HCEC 1CT (cell line): ENCODE measurements at places on chromosomes 2 and 18.
A peak's percentile ranks its signal among the peaks of the same experiment; 100 is the strongest.

DNA sequence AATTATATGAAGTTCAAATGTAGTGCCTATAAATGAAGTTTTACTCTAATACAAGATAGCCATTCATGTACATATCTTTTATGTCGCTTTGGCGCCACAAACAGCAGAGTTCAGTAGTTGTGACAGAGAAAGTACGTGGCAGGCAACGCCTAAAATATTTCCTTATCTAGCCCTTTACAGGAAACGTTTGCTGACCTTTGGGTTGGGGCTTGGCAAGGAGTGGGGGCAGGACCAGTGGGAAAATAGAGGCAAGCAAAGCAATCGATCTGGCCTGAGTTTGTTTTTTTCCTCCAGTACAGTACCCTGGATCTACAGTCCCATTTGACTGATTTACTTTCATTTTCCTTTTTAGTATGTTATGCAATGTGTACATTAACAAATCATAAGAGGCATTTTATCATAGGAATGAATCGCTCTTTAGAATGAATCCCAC is 13.1 kb downstream of the CCDC68 start:
- peak; percentile 66 for DNase-seq

DNA sequence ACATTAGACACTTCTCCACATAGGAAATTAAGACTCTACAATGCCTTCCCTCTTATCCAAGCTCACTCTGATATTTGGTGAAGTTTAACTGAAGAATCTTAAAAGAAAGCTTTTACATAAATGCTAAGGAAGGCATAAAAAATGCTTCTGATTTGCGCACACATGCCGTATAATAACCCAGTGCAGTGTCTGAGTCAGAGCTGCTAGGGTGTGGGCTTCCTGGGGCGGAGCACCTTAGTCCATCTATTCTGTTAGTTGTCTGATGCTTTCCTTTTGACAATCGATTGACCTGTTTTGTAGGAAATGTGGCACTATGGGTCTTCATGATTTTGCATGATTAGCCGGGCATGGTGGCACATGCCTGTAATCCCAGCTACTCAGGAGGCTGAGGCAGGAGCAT is 231.5 kb downstream of the AFF3 start:
- DNase-seq: no peak

DNA sequence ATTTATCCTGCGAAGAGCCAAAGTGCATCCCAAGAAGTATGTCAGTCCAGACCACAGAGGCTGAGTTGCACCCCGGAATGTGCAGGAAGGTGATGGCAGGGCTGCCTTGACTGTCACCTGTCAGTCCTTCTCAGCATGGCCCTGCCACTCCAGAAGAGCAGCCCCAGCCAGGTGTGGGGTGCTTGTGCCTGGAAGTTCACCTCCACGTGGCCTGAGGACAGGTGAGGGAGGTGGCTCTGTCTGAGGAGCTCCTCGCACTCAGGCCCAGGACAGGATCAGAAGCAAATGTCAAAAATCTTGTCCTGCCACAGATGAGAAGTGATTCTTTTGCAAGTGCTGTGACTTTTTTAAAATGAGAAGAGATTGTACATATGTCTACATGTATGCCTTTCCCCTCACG is 31.4 kb upstream of the B3GNT7 start:
- no peak for DNase-seq

DNA sequence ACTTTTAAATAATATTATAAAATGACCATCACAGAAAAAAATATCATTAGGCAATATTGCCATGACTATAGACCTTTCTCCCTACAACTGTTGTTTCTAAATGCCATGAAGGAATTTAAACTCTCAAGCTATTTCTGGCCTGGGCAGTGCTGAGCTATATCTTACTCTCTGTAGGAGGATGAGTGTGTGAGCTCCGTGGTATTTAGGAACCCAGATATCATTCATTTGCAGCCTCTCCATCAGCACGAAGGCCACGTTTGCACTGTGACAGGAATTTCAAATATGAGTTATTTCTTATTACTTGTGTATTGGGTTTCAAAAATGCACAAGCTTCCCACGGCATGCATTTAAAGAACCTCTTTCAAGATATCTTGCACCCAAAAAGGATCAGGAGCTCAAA is 35.0 kb upstream of the SOX11 start:
- no peak for DNase-seq

- no peak for DNase-seq
Observed at GRCh38 chr2:237815637-237816036, 17.1 kb downstream of the RBM44 start.
